T-helper 2 cell (primary cell): ENCODE measurements at places on chromosomes 3 and 15.

- no peak for DNase-seq
These were observed 6.8 kb upstream of the LRIG1 start for GRCh38 chr3:66507423-66508260.

DNA sequence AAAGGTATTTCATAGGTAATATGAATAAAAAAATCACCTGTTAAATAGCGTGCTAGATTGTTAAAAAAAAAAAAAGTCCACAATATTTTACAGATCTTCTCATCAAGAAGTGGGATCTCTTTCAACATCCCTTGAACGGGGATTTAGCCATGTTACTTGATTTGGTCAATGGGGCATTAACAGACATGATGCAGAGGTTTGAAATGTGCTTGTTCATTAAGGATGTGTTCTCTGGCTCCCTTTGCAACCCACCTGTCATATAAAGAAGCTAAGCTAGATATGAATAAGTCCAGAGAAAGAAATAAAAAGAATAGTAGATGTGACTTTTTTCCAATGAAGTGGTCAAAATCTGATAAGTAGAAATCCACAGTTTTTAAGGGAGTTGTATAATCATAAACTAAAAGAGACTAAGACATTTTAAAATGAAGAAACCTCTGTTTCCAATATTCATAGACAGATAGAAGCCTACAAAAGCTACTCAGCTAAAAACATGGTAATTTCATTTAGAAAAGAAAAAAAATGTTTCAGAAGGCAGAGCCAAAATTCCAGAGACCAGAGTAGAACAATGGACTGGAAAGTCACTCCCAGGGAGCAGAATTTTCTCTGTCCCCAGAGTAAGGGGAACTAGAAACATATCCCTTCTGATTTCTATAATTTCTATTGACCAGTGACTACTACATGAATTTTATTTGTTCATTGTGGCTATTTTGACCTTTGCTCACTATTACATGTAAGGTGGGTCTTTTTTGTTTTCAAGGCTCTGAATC, 79.2 kb downstream of the PLSCR2 start:
- no peak for DNase-seq

- no peak for DNase-seq
These were observed 109.5 kb downstream of the THRB start for GRCh38 chr3:24385012-24385615.

GRCh38 chr3:94305835-94306611, 243.2 kb downstream of the NSUN3 start:
- DNase-seq: no peak
